ENCODE measurements at places on chromosomes 12 and 14.
A peak's percentile ranks its signal among the peaks of the same experiment; 100 is the strongest.

DNA sequence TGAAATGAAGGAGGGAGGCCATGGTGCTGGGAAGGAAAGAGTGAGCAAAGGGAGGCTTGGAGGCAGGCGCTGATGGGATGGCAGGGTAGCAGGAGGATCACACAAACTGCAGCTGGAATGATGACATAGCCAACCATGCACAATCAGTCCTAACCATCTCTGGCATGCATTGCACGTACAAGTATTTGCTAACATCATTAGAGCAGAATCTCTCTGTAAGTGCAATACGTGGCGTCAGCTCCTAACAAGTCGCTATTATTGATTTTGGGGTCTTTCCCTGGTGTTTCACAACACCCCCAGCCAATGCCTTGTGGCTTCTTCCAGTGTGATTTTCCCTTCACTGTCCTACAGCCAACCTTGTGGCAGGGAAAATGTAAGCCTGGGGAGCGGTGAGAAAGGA is 18.5 kb downstream of the BDKRB1 start:
- no peak for DNase-seq

DNA sequence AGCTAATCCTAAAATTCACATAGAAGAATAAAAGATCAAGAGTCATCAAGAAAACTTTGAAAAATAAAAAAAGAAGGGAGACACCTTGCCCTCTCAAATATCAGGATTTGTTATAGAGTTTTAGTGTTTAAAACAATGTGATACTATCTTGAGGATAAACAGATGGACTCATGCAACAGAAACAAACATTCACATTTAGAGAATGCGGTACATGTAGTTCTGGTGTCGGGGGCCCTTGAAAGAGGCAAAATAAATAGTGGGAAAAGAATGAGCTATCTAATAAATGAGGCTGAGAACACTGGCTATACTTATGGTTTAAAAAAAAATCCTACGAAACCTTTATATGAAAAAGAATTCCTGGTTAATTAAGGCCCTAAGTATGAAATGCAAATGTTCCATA is 127.7 kb downstream of the LLPH start:
- DNase-seq = no peak

- DNase-seq = no peak
These were observed 14.7 kb downstream of the TMEM119 start for GRCh38 chr12:108582978-108583770.

DNA sequence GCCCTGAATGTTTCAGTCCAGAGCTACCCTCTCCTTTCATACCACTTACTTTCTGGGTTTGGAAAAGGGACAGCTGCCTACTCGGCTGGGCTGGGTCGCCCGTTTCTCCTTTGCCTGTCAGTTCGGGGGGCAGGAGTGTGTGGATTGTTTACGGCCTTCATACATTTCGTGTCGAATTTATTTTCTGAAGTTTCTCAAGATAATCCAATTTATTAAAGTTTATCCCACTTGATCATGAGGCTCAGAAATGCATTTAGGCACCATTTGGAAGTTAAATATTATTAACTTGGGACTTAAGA is 608 bp downstream of the ZNF410 start:
- DNase-seq = no peak

- DNase-seq = no peak
These were observed 164.2 kb downstream of the CCER1 start for GRCh38 chr12:90790747-90791146.

DNA sequence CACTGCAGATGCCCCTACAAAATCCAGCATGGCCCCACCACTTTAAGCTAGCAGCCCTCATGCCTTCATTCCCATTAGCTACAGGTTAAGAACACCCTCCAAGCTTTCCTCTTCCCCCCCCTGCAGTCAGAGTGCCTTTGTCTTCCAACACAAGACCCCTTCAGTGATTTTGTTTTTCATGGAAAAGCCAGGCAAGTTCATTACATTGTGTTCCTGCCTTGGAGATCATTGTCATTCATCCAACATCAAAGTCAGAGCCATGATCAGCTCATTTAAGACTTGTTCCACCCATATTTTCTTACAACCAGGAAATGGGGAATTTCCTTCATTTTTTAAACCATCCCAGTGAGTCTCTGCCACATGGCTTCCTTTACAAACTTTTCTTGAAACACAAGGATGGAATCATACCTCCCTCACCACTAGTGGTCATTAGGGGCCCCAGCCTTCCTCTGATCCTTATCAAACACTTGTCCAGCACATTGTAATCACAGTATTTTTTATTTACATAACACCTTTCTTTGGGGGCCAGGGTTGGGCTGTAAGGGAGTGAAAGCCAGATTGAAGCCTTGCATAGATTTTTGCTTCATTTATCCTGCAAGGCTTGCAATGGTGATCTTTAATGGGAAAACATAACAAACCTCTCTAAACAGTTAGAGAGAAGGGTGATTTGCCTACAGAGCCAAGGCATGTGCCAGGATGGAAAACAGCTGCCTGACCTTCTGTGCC is 765.3 kb downstream of the MED13L start:
- DNase-seq = no peak

DNA sequence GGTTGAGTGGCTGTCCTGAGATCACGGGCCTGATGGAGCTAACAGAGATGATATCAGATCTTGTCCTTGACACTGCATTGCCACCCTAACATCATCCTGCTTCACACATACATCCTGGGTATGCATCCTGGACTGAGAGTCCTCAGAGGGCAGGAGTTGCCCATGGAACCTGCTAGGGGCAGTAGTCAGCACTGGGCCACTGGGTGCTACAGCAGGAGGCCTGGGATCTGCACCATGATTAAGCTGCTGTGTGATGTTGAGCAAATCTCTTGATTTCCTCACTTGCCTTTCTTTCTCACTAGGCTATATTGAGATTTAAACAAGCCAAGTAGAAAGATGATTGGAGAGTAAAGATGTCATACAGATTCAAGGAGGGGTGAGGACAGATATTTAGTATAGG is 22.1 kb upstream of the EIF4B start:
- DNase-seq = peak; percentile 11

DNA sequence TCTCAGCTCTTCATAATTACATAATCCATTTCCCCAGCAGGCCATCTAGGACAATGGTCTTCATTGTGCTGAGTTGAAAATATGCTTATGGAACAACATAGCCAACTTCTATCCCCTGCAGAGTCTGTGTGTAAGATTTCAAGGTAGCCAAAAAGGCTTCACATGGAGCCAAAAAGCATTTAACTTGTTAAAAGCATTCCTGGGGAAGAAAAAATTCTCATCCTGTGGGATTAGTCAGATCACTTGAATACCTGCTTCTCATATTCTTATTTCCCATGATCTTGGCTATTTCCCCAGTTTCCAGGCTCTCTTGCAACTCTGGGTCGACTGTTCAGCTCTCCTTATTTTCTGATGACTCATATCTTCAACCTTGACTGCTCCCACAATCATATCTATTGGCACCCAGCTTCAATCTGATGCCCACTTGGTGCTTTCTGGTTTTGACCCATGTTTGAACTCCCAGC is 178.9 kb downstream of the KLHL28 start:
- peak; percentile 18 for DNase-seq

- DNase-seq = no peak
These were observed 10.6 kb upstream of the FOXN3 start for GRCh38 chr14:89427426-89428172.

DNA sequence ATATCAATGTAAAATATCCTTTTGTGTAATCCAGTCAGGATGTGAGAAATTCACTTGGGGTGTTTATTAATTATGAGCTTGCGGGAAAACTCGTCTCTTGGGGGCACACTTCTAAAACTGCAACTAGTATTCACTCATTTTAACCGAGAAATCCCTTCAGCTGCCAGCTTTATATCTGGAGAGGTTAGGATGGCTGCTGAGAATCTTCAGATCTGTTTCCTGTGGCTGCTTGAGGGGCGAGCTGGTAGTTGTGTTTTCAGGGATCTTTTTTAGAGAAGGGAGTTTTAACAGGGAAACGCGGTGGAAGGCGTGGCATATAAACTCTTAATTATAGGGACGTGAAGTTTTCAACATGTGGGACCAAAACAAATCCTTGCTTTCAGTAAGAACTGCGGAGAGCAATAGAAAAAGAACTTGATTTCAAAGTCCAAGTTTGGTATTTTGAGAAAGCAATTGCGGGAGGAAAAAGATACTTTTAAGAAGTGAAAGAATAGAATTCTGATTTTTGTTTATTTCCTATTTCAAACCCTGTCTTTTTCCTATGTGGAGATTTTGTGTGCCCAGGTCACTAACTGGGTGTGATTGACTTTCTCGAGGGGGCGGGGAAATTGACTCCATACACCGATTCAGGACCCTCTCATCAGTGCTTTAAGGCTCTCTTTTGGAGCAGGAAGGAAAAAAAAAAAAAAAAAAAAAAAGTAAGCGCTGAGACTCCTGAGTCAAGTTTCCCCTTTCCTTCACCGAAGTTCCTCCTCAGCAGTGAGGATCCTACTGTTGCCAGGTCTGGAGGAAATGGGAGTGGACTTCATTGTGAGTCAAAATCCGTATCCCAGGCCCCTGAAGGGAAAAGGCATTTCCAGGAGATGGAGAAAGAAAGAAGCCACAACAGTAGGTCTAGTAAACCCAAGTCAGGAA is 1.1 kb downstream of the PPFIBP1 start:
- peak; percentile 69 for DNase-seq

DNA sequence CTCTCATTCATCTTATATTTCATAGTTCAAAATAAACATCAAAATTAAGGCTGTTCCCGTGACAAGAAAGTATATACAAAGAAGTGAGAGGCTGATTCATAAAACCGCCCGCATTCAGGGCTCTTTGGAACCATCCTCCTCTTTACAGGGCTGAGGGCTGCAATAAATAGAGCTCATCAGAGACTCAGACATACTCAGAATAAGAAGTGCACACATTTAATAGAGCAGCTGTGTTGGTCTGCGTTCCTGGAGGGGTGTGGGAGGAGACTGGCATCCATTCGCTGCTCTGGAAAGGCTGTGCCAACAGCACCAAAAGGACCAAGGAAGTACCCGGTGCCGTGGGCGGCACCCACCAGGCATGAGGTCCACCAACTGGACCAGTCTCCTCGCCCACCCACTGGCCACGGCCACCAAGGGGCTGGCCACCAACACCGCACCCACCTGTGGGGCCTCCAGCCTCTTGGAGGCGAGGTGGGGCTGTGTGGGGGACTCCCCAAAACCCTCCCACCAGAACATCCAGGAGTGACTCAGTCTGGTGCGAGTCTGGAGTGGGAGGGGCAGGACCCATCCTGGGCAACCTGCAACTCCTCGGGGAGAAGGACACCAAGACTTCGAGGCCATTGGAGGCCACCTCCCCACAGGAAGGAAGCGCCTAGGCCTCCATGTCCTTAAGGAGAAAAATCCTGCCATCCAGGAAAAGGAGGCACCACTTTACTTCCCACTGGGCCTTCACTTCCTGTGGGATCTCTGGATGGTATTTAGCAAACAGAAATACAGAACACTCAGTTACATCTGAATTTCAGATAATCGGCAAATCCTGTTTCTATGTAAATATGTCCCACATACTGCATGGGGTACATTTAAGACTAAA is 32.7 kb downstream of the VCPKMT start:
- no peak for DNase-seq

Measured in SW 1271 (cell line).